ENCODE measurements at places on chromosomes 7 and 10.

DNA sequence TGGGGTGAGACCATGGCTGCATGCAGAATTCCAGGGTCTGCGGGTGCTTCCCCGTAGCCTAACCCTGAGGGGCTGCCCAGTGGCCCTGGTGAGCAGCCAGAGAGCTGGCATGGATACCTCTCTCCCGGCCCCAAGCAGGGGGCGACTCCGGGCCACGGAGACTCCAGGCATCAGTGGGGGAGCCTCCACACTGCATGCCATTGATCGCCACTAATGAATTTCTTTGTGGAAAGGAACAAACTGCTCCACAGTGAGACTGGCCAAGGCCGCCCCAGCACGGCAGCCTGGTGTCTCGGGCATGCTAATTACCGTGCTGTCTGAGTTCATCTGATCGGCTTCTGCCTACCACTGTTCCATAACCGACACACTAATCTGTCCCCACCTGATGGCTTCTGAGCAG lies 184.4 kb downstream of the GRID1 start:
- no peak for DNase-seq

DNA sequence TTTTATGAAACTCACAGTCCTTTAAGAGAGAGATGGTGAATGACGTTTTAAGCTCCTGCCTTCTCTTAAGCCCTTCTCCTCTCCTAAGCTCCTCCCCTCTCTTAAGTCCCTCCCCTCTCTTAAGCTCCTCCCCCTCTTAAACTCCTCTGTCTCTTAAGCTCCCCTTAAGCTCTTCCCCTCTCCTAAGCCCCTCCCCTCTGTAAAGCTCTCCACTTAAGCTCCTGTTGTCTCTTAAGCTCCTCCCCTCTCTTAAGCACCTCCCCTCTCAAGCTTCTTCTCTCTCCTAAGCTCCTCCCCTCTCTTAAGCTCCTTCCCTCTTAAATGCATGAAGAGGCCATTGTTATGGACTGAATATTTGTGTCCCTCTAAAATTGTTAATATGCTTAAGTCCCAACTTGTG lies 1180.6 kb upstream of the AUTS2 start:
- no peak for DNase-seq

GRCh38 chr10:130998642-130999041 lies 312.9 kb downstream of the TCERG1L start:
- no peak for DNase-seq

GRCh38 chr7:610141-610530 lies 90.5 kb upstream of the PDGFA start:
- no peak for DNase-seq

GRCh38 chr10:22308390-22308789 lies 7.8 kb upstream of the COMMD3 start:
- DNase-seq = no peak

GRCh38 chr7:78018641-78019446 lies 220.3 kb downstream of the PHTF2 start:
- DNase-seq = no peak

- no peak for DNase-seq
Observed at GRCh38 chr7:70374772-70375533, 757.0 kb upstream of the GALNT17 start.

DNA sequence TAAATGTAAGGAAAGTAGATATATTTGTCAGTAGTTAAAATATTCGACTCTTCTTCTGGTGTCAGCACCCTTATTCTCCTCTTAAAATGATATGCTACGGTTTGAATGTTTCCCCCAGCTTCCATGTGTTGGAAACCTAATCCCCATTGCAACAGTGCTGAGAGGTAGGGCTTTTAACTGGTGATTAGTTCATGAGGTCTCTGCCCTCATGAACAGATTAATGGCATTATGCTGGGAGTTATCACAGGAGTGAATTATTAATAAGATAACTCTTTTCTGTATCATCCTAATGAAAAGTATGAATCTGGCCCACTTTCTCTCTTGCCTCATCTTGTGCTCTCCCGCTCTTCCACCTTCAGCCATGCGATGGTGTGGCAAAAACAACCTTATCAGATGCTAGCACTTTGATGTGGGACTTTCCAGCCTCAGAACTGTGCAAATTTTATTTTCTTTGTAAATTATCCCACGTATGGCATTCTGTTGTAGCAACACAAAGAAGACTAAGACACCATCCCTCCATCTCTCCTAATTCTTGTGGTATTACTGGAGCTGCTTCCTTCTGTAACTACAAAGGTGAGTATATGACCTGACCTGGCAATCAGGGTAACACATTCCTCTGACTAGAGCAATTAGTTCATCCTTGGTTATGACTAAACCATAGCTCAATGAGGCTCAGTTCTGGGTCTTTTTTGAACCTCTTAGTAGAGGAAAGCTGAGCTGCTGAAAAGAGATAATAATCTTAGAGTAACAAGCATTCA lies 171.1 kb upstream of the TMEM196 start:
- DNase-seq = no peak

DNA sequence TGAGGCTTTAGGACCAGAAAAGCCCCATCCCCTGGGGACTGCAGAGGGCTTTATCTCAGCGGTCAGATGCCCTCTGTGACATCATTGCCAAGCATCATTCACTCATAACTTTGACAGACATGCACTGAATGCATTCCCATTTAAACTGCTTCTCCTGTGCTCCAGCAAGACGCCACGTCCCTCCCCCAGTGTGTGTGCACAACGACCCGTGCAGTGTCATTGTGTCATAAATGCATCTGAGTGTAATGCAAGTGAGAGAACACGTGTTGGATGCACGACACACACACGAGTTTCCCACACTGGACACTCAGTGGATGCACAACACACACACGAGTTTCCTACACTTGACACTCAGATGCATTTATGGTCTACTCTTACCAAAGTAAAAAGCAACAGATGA lies 337.9 kb downstream of the PTPRN2 start:
- DNase-seq = no peak

DNA sequence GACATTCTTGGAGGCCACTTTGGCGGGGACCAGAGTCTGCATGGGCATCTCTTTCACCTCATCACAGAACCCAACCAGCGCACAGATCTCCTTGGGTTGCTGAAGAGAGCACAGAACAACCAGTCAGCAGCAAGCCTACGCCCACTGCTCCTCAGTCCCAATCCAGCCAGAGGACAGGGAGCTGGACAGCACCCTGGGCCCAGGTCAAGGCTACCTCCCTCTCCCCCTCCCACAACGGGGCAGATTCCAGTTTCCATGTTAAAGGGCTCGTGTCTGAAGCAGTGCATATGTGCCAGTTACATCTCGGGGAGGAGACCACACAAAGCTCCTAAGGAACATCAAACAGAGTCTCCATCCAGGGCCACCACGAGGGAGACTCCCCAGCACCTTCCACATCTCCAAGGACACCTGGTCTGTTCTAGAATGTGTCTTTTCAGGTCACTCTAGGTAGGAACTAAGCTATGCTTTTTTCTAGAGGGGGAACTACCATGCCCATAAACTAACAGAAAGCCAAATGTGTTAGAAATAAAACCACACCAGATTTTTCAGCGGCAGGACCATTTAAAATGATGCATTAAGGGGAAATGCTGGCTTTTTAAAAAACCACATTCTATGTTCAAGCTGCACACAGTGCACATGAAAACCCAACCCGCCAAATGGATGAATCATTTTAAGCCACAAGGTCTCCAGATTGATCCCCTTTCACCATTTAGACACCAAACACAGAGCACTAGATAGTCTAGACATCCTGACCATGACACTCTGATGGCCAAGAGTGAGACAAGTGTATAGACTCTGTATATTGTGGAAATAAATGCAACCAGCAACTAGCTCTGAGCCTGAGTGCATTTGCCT lies 28.9 kb downstream of the PSAP start:
- DNase-seq = no peak

GRCh38 chr10:124824507-124824906 lies 22.9 kb downstream of the ABRAXAS2 start:
- DNase-seq = no peak

- DNase-seq = no peak
Observed at GRCh38 chr7:91288208-91288824, 24.1 kb downstream of the FZD1 start.

DNA sequence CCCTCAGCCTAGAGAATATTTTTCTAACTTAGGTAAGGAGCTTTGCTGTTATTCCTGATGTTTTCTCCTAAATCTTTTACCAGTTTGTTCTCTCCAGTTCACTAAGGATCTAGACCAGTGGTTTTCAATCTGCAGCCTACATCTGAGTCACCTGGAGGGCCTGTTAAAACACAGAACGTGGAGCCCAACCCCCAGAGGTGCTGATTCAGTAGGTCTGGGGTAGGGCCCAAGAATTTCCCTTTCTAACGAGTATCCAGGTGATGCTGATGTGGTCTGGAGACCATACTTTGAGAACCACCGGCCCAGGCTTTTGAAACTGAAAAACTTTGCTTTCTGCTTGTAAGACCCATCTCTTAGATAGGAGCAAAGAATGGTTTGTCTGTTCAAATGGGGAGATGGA lies 51.2 kb upstream of the KMT2E start:
- DNase-seq = no peak

GRCh38 chr10:1526436-1527055 lies 210.8 kb downstream of the ADARB2 start:
- DNase-seq = no peak

DNA sequence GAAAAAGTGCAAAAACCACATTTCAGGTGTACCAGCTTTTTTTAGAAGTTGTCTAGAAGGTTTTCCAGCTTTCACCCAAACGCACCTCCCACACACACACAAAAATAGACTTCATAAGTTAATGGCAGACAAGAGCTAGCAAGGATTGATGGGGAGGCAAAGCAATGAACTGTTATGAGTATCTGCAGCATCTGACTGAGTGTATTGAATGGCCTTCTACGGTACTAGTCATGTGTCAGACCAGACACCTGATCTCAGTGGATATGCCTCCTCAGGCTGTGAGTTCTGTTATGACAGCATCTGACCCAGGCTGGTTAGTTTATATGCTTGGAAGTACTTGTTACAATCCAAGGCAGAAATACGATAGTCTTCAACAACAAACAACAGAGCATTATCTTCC lies 406.1 kb upstream of the AUTS2 start:
- no peak for DNase-seq

DNA sequence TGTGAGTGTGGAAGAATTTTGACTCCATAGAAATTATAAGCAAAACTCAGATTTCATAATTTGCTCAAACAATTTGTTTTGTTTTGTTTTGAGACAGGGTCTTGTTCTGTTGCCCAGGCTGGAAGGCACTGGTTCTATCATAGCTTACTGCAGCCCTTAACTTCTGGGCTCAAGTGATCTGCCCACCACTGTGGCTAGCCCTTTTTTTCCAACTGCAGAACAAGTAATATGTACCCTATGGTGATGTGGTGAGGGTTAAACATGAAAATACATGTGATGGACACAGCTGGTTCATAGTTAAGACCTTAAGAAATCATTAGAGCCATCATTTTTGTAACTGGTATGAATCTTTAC lies 31.1 kb downstream of the CSTF2T start:
- no peak for DNase-seq

- no peak for DNase-seq
Observed at GRCh38 chr10:1374511-1375345, 318.5 kb downstream of the WDR37 start.

GRCh38 chr7:139011373-139011772 lies 24.5 kb downstream of the ZC3HAV1L start:
- DNase-seq = no peak

- no peak for DNase-seq
Observed at GRCh38 chr7:148091882-148092281, 498.7 kb upstream of the C7orf33 start.

GRCh38 chr10:86960003-86960862 lies 1.8 kb downstream of the SNCG start:
- peak; percentile 30 for DNase-seq

GRCh38 chr7:26159243-26159642 lies 7.2 kb downstream of the NFE2L3 start:
- DNase-seq = no peak

DNA sequence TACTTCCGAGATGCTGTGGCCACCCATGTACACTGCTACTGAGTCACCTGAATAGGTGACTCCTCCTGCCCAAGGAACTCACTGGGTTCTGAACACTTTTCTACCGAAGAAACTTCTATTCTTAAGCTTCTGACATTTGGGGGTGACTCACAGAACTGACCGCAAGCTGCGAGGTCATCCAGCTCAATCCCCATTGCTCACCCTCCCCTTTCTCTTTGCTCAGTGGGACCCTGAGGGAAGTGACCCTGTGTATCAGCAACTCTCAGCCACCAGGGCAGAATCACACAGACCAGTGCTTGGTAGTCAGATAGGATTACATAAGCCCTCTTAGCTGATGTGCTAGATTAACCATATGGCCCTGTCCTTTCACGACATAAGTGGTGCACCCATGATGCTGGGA lies 46.3 kb downstream of the INSYN2A start:
- no peak for DNase-seq

DNA sequence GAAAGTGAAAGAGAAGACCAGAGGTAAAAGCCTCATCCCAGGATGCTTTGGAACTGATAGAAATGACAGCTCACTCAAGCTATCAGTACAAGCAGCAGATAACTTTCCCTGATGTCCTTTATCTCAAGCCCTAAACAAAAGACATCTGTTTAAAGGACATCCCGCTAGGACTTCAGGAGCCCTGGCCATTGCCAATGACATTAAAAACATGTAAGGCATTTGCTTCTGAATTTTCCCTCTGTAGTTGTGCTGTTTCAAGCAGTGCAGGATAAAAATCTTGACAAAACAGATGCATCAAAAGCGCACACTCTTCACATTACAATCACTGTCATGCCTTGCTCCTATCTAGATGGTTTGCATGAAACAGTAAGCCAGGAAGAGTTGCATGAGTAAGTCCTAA lies 159.8 kb downstream of the AOAH start:
- DNase-seq = no peak

GRCh38 chr10:116274064-116274904 lies 1.3 kb upstream of the GFRA1 start:
- DNase-seq = no peak

DNA sequence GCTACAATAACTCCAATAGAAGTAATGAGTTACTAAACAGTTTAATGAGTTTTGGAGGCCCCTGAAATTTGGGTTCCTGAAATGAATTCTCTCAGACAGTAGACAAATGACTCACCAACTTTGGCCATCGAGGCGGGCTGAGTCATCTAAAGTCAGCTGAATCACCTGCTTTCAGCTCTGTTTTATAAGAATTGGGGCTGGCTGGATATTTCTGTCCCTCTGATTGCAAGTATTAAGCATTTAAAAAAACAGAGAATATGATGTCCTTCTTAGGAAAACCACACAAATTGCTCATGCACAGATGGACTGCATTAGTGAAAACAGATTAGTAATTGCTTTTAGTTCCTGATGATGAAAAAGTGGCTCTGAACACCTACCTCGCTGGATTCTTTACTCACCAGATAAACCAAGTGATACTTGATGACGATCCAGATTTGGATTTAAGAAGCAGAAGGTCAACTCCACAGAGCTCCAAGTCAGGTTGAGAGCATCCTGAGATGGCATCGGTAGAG lies 59.1 kb downstream of the ZNF365 start:
- DNase-seq = peak; percentile 68

- no peak for DNase-seq
Observed at GRCh38 chr10:72310241-72310633, 36.5 kb downstream of the DDIT4 start.
